ENCODE measurements at places on chromosomes 6 and 20.

GRCh38 chr6:45504947-45505346 lies 127.2 kb upstream of the SUPT3H start:
- DNase-seq = peak; percentile 7

- DNase-seq = peak; percentile 70
Measured at GRCh38 chr20:1437235-1437904, 29.3 kb downstream of the NSFL1C start.

- no peak for DNase-seq
Measured at GRCh38 chr6:44119704-44120262, 7.5 kb downstream of the MRPL14 start.

- no peak for DNase-seq
Measured at GRCh38 chr6:119480961-119481497, 131.5 kb upstream of the MAN1A1 start.

DNA sequence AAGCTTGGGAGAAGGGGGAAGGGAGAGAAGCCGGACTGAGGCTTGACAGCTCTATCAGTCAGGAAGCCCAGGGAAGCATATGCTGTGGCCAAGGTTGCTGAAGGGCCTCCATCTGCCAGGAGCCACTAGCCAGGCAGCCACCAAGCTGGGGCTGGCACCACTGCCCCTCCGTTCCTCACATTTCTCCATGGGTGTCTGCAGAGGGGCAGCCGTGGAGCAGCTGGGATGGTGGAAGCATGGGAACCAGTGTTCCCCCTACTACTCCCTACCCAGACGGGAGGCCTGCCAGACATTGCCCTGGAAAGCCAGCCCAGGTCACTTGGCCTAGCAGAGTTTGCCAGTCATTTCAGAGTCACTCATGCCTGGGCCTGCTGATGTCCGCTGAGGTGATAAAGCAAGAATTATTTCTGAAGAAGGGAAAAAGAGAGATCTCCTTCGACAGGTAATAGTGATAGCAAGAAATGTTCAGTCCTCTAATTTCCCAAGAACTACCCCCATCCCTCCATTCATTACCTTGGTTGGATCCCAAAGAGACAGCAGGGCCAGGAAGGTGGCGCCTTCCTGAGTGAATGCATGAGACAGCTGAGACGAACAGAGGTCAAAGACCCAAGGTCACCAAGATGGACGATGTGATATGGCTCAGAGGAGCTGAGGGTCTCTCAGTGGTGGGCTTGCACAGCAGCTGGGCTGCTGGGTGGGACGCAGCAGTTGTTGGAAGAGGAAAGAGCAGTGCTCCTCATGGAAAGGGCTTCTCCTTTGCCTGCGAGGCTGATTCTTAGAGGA lies 21.9 kb downstream of the SNPH start:
- DNase-seq = no peak

- DNase-seq = no peak
Measured at GRCh38 chr20:58374906-58375758, 13.9 kb upstream of the VAPB start.

GRCh38 chr6:118774581-118774980 lies 119.4 kb upstream of the ASF1A start:
- no peak for DNase-seq

Measured in SW 1271 (cell line).